ENCODE measurements at places on chromosomes 3 and 15.
A peak's percentile ranks its signal among the peaks of the same experiment; 100 is the strongest.

DNA sequence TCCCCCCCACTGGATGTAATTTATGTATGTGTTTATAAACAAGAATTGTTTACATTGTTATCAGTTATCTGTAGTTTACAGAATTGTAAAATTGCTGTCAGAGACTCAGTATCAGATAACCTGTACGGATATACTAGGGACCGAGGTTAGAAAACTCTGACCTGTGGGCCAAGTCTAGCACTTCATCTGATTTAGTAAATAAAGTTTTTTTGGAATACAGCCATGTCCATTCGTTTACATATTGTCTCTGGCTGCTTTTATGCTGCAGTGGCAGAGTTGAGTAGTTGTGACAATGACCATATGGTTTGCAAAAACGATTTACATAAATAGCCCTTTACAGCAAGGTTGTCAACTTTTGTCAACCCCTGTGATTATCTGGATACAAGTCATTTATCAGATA is 52.6 kb downstream of the LRRC28 start:
- no peak for DNase-seq

DNA sequence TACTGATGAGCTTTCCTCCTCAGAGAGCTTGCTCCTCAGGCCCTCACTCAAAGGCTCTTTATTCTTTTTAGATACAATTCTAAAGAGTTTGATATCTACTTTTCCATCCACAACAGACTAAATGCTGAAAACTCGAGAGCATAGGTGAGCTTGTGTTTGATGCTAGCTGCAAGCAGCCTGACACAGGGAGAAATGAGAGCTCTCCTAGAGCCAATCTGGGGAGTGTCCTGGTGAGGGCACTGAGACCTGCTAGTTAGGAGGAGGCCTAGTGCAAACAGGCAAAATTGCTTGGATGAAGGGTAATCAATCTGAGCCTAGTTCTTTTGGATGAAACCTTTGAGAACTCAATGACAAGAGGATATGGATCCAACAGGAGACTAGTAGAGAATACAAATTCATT is 300.8 kb downstream of the ZBTB20 start:
- DNase-seq: no peak

DNA sequence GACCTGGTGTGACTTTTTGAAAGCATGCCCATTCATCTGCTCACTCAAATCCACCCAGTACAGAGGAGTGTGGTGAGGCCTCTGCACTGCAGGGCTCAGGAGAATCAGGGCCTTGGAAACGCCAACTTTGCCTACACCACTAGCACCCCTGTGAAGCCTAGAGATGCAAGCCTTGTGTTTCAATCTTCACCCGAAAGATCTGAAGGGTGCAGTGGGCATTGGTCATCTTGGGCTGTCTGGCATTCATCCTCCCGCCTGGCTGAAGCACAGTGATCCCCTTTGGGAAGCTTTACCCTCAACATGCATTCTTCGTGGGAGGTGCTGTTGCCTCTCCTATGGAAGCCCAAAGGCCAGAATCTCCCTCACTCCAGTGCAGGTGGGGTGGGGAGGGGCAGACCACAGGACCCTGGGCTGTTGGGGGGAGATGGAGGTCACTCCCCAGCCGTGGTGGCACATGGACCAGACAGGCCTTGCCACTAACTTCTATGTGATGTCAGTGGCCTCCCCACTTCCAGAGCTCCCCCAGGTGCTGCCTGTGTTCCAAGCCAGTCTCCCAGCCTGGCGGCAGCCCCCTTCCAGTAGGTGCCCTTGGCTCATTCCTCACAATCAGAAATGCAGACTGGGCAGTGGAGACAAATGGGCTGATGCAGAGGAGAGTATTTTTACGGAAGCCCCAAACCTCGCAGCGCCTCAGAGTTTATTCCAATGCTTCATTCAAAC is 92.5 kb downstream of the ADAMTS17 start:
- no peak for DNase-seq

DNA sequence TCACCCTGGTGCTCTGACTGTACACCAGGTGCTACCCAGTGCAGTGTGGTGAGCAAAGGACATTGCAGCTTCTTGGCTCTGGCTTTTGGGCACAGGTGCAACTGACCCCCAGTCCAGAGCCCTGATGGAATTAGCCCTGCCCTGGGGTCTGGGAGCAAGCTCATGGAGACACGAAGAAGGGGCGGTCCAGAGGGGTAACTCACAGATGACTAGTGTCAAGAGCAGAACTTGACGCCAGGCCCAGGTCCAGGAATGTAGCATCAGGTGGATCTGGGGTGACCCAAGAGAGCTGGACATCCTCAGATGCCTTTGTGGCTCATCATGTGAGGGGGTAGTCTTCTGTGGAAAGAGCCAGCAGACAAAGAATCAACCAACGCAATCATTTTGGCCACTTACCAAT is 88.9 kb downstream of the ASB7 start:
- no peak for DNase-seq

GRCh38 chr3:158976966-158977365 is 175.1 kb downstream of the MFSD1 start:
- no peak for DNase-seq

- DNase-seq: no peak
Observed at GRCh38 chr3:193897731-193898180, 238.2 kb upstream of the HES1 start.

DNA sequence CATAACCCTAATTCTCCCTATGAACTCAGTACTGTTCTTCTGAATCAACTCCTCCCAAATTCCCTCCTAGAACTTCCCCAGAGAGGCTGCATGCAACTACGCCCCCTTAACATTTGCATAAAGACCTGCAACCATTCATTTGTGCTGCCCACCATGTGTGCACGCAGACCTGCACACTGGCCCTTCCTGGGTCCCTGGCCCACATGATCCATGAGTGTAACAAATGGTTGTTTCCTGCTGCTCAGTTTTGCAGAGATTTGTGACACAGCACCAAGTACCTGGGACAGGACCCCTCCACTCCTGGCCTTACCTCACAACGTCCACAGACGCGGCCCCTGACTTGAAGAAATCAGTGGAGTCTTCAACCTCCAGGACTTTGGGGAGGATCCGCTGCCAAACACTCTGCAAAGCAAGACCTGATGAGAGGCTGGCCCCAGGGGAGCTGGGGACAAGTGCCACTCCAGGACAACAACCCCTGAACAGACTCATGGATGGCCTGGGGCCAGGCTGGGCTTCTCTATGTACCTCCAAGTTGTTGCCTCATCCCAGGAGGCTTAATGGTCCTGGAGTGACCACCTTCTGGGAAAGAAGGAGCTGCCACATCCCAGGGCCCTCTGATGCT is 33.8 kb downstream of the ALDH1L1 start:
- no peak for DNase-seq

DNA sequence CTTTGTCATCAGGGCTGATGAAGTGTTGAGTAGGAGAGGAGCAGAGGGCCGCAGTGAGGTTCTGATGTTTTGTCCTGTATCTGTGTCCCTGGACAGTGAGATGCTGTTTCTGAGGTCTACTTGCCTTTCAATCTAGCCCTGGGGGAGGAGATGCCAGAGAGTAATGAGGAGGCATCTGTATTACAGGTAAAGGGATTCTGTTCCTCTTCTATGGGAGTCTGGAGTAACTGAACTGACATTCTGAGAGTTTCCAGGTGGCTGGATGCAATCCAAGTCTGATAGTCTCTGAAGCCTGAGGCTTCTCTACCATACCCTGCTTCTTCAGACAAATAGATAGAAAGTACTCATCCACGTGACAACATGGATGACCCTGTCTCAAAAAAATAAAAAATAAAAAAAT is 60.9 kb downstream of the IL12A start:
- DNase-seq: no peak

DNA sequence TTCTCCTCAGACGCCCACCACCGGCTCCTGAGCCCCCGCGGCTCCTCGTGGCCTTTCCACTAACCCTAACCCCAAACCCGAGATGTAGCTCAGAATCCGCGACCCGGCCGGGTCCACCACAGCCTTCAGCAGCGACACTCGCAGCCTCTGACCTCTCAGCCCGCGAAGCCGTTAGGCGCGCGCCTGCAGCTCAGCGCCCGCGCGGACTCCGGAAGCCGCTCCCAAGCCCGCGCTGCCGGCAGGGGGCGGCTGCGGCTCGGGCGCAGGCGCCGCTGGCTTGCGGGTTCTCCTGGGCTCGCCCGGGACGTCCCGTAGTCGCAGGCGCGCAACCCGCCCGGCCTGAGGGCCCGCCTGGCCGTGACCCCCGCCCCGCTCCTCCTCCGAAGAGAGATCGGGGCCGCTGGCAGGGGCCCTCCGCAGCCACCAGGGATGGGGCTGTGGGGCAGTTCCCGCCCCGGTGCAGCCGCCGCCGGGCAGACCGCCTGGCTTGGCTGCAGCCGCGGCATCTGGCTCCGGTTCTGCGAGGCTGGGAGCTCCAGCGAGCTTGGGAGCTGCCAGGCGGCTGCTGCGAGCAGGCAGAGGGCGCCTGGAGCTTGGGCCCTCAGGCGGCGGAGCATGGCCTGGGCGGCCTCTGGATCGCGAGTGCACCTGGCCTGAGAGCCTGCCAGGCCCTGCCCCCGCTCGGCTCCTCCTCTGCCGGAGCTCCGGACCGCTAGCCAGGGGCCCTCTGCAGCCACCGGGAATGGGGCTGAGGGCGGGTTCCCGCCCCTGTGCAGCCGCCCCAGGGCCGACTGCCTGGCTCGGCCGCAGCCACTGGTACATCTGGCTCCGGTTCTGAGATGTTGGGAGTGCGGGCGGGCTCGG is 120.7 kb downstream of the LMLN start:
- no peak for DNase-seq

GRCh38 chr3:156456771-156457224 is 98.1 kb downstream of the SSR3 start:
- no peak for DNase-seq

- no peak for DNase-seq
Observed at GRCh38 chr3:5233026-5233425, 45.5 kb downstream of the EDEM1 start.

DNA sequence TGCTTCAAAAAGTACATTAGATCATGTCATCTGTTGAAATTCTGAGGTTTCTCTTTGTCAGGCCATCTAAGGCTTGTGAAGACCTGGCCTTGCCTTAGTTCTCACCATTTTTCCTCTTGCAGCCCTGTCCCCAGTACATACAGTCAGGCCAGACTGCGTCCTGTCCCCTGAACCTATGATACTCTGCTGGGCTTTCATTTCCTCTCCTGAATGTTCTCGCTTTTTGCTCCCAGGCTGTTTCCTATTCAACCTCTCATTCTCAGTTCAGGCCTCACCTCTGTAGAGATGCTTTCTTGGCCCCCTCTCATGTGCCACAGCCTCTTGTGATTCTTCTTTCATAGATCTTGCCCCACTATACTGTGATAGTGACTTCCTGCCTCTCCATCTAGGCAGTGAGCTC is 648.8 kb upstream of the KCNMB2 start:
- no peak for DNase-seq

GRCh38 chr15:91142946-91143345 is 42.9 kb downstream of the SV2B start:
- no peak for DNase-seq

- no peak for DNase-seq
Observed at GRCh38 chr3:127121885-127122284, 71.0 kb upstream of the PRR23E start.

GRCh38 chr15:36571301-36571700 is 8.1 kb upstream of the CDIN1 start:
- DNase-seq: peak; percentile 60

DNA sequence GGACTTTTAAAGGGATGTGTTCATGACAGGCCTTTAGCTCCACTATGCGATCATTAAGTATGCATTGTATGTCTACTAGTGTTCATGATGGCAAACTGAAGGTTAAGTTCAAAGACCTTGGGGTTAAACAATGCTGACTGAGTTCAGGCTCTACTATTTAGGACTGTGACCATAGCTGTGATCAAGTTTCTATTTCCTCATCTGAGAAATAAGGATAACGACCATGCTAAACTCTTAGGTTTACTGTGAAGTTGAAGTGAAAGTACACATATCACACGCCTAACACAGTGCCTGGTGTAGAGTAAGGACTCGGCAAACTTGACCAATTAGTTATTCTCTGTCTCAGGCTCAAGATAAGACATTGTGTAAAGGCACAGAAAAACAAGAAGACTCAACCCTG is 243.2 kb downstream of the MBNL1 start:
- DNase-seq: no peak

DNA sequence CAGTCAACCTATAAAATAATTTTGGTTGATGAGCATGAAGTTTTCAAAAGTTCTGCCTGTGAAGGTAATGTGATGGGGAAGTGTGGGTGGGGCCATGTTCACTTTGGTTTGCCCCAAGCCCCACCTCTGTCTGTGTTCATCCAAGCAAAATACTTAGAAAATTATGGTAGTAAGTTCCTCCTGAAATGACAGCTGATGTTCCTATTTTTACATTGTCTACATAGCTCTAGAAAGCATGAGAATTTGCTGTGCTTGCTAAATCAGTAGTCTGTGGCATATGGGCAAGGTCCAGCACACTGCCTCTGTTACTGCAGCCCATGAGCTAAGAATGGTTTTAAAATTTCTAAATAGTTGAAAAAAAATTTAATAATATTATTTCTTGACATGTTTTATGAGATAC is 21.9 kb upstream of the CP start:
- DNase-seq: no peak

- no peak for DNase-seq
Observed at GRCh38 chr15:65738649-65739048, 53.4 kb downstream of the DENND4A start.

DNA sequence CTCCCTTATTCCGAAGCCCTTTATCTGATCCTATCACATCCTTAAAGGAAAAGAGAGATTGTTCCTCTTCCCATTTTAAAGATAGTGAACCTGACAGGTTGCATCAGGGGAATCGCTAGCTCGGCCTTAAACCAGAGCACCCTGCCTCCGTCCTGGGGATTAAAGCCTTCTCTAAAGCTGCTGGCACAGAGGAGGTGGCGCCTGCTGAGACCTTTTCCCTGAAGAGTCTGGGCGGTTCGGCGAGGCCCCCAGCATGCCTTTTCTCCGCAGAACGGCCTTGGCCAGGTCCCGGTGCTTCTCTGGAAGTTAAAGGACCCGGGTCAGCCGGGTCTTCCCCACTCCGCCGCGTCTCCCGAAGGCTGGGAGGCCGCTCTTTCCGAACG is 593 bp downstream of the FAM219B start:
- no peak for DNase-seq

Data from retinal pigment epithelial cell (primary cell).